ACHN (cell line): ENCODE measurements at places on chromosomes 6 and 20.

- no peak for DNase-seq
Observed at GRCh38 chr6:127178746-127179145, 60.3 kb downstream of the RSPO3 start.

DNA sequence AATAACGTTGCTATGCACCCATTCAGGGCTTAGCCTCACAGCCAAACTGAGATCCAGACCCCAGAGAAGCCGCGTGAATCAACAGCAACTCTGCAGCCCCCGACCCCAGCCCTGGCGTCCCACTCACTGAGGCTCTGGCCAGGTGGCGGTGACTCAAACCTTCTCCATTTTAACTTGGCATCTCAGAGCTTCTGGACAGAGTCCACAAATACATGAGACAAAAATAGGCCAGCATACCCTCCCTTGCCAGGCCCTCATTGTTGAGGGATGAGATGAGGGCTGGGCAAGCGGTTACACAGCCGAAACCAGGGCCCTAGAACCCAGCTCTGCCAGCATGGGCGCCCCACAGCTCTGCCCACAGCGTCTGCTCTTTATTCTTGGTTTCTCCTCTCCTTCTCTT lies 118.4 kb downstream of the MYLK4 start:
- no peak for DNase-seq

GRCh38 chr6:12748815-12749521 lies 32.4 kb downstream of the PHACTR1 start:
- DNase-seq = no peak

- DNase-seq = no peak
Observed at GRCh38 chr6:104784884-104785283, 74.8 kb downstream of the HACE1 start.
